Fibroblast of skin of back (primary cell): ENCODE measurements at places on chromosomes 3 and 15.

DNA sequence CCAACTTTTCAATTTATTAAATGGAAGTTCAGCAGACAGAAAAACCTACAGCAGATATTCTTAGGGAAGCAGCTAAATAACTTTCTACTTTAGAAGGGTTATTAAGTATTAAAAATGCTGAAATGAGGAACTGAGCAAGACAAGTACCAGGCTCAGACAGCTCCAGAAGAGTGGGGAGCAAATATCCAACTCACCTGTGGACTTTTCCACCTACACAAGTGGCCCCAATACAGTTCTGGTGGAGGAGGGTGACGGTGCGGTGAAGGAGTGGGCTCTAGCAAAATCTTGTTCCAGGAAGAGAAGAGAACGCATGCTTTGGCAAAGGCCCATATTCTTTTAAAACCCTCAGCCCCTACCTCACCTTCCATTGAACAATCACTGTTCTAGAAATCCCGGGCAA is 129.7 kb upstream of the LMOD3 start:
- DNase-seq = no peak

DNA sequence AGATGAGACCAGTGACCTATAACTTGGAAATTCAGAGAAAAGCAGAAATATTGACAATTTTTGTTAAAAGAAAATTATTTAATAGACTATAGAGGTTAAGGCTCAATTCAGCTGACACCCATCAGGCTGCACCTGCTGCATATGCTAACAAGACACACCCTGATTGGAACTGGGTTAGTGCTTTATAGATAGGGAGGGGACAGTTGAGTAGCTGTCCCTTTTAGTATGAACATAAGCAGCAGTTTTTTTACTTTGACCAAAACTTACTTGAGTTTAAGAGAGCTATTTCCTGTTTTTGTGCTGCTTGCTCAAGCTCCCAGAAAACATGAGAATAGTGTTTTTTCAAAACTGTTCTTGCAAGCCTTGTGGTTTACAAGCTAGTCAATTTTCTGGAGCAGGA is 292.6 kb downstream of the LRRC3B start:
- no peak for DNase-seq

- no peak for DNase-seq
Observed at GRCh38 chr15:66912001-66912400, 153.4 kb upstream of the SMAD3 start.

DNA sequence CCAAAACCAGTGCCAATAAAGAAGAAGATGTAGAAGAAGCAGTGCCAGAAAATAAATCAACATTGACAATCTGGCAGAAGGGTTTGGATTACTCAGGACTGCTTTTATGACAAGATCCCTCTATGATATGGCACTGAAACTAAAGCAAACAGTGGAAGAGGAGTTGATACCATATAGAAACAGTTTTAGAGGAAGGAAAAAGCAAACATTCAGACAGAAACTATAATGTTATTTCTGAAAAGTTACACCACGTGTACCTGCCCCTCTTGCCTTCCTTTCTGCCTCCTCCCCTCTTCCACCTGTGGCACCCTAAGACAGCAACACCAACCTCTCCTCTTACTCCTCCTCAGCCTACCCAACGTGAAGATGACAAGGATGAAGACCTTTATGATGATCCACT is 63.0 kb downstream of the SFMBT1 start:
- no peak for DNase-seq

DNA sequence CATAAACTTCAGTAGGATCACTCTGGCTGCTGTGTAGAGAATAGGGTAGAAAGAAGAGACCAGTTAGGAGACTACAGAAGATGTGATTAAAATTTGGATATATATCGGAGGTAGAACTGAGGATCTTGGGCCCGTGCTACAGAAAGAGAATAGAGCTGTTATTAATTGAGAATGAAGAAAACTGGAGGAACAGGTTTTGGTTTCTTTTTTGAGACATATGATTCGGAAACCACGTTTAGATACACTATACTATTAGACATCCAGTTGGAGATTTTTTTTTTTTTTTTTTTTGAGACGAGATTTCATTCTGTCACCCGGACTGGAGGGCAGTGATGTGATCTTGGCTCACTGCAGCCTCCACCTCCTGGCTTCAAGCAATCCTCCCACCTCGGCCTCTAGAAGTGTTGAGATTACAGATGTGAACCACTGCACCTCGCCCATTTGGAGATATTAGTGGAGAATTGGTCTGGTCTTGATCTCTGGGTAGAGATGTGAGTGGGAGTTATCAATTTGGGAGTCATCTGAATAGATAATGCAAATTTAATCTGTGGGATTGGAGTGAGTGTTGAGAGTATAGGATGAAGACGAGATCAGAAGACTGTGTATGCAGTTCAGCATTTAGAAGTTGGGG is 50.9 kb downstream of the TCF12 start:
- DNase-seq = no peak

GRCh38 chr3:67647390-67647878 is 7.0 kb downstream of the SUCLG2 start:
- peak; percentile 97 for DNase-seq

DNA sequence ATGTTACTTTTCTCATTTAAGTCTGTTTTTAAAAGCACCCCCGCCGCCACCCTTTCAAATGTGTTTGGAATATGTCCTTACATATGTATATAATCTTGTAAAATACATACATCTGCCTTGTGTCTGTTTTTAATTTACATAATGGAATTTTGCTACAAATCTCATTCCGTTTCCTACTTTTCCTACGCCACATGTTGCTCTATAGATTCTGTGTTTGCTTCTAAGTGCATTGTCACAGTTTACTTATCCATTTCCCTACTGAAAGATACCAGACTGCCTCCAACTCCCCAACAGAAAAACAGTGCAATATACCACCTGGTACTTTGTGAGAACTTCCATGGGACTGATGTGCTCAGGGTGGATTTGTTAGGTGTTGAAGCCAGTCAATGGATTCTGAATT is 70.2 kb downstream of the ABHD5 start:
- no peak for DNase-seq

DNA sequence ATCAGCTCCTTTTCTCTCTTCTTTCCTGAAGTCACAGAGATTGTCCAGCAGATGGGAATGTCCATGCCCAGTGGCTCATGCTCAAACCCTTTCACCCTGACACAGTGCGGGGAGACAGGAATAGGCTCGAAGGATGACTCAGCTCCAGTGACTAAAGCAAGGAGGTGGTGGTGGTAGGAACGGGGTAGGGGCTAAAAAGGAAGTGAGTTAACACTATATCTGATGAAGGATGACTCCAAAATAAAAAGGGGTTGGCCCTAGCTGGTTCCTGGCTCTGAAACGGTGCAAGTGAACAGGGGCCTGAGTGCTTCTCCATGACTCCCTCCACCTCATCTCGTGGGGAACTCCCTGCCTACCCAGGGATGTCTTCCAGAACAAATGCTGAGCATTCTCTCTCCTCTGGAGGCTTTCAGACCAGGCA is 167.4 kb upstream of the LPP start:
- DNase-seq = peak; percentile 97

DNA sequence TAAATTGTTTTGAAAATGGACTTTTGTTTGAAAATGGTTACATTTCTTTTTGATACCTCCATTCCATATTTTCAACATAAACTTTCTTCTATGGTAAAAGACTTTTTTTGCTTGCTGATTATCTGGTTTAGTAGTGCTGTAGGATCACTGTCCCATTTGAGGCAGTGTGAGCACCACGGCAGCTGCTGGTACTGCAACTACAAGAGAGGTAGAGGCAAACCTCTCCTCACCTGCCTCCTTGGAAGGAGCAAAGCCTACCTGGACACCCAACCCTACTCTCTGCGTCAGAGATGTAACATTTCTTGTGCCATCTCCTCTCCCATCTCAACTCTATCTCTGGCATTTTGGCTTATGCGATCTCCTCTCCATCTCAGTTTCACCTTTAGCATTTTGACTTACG is 460.1 kb downstream of the SHQ1 start:
- no peak for DNase-seq

DNA sequence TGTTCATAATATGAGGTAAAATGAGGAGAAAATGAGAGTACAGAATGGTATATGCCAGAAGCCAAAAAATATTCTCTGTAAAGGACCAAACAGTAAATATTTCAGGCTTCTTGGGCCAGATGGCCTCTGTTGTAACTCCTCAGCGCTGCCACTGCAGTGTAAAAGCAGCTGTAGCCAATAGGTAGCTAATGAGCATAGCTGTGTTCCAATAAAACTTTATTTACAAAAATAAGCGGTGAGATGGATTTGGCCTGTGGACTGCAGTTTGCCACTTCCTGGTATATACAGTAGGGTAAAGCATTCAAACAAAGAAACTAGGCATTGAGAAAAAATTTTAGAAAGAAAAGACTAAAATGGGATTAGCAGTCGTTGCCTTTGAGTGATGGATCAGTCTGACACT is 51.5 kb downstream of the BFSP2 start:
- DNase-seq = no peak

- no peak for DNase-seq
Observed at GRCh38 chr3:183252973-183253527, at the start of gene B3GNT5. TSS of gene B3GNT5 (plus strand) at chr3:183253253. CDS start at chr3:183269799, 16,546 bp downstream.

DNA sequence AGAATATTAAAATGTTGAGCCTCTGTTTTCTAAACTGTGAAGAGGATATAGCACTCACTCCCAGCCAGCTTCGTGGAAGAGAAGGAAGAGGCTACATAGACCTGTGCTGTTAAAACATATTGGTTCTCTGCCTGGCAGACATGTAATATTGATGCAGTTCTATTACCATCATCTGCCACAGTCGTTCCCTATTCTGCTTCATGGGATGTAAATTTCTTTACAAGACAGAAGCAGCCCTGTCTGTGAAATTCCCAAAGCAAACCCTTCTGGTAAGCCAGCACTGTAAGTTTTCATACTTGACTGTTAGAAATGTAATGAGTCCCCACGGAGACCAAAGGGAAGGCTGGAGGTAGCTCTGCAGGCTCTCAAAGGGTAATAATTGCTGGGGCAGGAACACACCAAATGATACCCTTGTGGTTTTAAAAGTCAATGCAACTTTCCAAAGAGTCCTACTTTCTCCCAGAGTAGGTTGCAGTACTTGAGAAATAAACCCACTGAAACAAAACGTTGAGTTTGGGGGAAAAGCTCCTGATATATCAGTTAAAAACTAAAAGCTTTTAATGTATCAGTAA is 129.9 kb upstream of the HES1 start:
- no peak for DNase-seq

- peak; percentile 95 for DNase-seq
Observed at GRCh38 chr3:188348435-188349244, 194.7 kb downstream of the LPP start.

DNA sequence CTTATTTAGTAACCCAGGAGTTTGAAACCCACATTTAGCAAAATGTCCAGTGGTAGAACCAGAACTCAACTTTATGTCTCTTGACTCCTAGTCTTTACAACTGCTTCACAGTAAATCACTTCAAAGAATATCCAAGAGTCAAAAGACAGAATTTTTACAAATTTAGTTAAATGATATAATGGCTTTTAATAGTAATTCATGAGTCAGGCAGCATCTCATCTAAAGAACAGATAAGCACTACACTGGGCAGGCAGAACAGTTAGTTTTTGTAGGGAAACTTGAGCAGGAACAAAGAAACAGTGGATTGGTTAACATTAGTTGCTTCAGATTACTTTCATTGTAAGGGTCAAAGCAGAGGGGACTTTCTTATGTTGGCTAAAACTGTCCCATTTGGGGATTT is 120.2 kb downstream of the NEO1 start:
- DNase-seq = no peak

DNA sequence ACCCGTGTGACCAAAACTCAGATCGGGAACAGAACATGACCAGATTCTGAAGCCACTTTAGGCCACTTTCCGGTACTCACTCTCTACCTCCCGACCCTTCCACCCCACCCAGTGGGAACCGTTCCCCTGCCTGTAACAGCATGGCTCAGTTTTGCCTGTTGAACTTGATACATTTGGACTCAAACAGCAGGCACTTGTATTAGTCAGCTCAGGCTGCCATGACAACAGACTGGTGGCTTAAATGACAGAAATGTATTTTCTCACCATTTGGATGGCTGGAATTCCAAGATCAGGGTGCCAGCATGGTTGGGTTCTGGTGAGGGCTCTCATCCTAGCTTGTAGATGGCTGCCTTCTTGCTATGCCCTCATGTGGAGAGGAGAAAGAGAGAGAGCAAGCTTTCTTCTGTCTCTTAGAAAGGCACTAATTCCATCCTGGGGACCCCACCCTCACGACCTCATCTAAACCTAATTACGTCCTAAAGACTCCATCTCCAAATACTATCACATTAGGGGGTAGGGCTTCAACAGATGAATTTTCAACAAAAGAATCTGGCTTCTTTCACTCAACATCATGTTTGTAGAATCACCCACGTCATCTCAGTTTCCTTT is 9.3 kb upstream of the SSUH2 start:
- peak; percentile 63 for DNase-seq

GRCh38 chr15:44081026-44082013 is 113.8 kb downstream of the FRMD5 start:
- DNase-seq = peak; percentile 61

DNA sequence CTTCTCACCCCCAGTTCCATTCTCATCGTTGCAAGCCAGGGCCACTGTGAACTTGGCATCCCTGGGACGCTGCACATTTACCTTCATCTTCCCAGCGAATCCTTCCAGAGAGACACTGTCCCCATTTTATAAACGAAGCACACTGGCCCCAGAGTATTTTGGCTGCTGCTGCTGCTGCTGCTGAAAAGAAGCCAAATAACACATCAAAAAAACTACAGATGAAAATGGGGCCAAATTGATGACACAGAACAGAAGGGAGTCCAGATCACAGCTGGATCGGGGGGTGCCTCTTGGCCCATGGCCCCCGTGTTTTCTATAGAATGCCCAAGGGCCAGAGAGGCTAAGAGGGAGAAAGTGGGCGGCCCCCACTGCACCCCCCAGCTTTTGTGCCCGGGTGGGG is 221.0 kb upstream of the IGF1R start:
- no peak for DNase-seq

DNA sequence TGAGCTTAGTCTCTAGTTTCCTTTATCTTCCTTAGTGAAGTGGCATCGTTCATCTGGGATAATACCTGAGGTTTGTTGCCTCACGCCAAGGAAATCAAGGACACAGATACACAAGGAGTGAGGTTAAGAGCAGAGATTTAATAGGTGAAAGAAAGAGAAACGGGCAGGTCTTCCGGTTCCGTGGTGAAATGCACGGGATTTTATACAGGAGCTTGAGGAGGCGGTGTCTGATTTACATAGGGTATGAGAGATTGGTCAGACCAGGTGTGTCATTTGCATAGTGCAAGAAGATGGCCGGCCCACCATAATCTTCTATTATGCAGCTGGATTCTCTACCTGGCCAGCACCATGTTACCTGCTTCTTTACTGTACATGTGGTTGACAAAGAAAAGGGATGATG is 17.2 kb downstream of the ARRDC4 start:
- no peak for DNase-seq
